PC-9 (cell line): ENCODE measurements at places on chromosomes 12 and 14. TPM values are rescaled to one million over a fixed set of nuclear protein-coding genes. Genes with fewer than 3 reads are reported as not detected.

DNA sequence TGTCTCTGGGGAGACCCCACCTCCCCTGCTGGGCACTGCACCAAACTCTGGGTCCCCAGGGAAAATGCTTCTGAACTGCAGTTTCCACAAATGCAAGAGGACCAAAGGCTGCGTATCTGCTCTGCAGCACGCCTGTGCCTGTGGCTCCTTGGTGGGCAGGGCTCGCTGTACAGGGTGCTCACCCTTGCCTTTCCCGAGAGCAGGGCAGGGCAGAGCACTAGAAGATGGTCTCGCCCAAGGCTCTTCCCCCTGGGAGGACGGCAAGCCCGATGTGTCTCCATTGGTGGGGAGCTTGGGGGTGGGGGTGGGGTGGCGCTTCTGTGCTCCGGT lies 175.3 kb upstream of the RTL1 start:
- DNase-seq, result no peak
- no peak overlapping the region for H3K4me3 ChIP-seq
- H3K36me3 ChIP-seq, result no peaks in the 10 kb centered on the region
- H3K4me1 ChIP-seq, result no peaks in the 10 kb centered on the region
- no peak overlapping the region for H3K27ac ChIP-seq
- no peaks in the 10 kb centered on the region; the same call in 1 of the 2 replicates for H3K27me3 ChIP-seq

The COX8C gene
- not detected in 2 replicates for total RNA-seq

- H3K4me1 ChIP-seq, result peaks cover 56% of the 10 kb centered on the region
- 0 out of 2 replicates have a peak, but pooled peaks cover 10% of the 10 kb centered on the region for H3K36me3 ChIP-seq
- H3K4me3 ChIP-seq, result no peak overlapping the region
- H3K27ac ChIP-seq, result no peak overlapping the region
- DNase-seq, result no peak
These were observed 11.6 kb downstream of the PLEKHG3 start for GRCh38 chr14:64715628-64716412.

- H3K27ac ChIP-seq, result no peak overlapping the region
- H3K36me3 ChIP-seq, result no peaks in the 10 kb centered on the region
- no peaks in the 10 kb centered on the region for H3K4me1 ChIP-seq
- no peak for DNase-seq
- H3K4me3 ChIP-seq, result no peak overlapping the region
These were observed 8.1 kb downstream of the ITGA7 start for GRCh38 chr12:55699471-55700055.

The SIX1 gene
- 8.1 and 9.4 TPM in 2 replicates for total RNA-seq
